ENCODE measurements at places on chromosomes 5 and 9. TPM values are rescaled to one million over a fixed set of nuclear protein-coding genes. Genes with fewer than 3 reads are reported as not detected.

- no peaks in the 10 kb centered on the region for H3K27me3 ChIP-seq
- H3K4me3 ChIP-seq = no peak overlapping the region
- DNase-seq = no peak
- H3K4me1 ChIP-seq = peaks cover 9% of the 10 kb centered on the region
Measured at GRCh38 chr5:124725040-124725434, 21.4 kb downstream of the ZNF608 start.

DNA sequence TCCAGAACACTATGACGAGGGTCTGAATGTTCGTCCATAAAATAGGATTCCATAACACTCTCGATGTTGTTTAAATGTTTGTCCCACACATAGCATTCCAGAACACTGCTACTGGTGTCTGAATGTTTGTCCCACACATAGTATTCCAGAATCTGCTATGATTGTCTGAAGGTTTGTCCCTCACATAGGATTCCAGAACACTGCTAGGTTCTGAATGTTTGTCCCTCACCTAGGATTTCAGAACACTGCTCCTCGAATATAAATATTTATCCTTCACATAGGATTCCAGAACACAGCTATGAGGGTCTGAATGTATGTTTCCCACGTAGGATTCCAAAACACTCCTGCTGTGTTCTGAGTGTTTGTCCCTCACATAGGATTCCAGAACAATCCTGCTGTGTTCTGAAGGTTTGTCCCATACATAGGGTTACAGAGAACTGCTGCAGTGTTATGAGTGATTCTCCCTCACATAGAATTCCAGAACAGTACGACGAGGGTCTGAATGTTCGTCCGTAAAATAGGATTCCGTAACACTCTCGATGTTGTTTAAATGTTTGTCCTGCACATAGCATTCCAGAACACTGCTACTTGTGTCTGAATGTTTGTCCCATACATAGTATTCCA lies 215.3 kb downstream of the FOXD4L6 start:
- no peaks in the 10 kb centered on the region for H3K36me3 ChIP-seq
- H3K27me3 ChIP-seq = no peaks in the 10 kb centered on the region
- H3K4me1 ChIP-seq = no peaks in the 10 kb centered on the region
- no peak overlapping the region for H3K4me3 ChIP-seq
- DNase-seq = no peak
- no peak overlapping the region for H3K27ac ChIP-seq

DNA sequence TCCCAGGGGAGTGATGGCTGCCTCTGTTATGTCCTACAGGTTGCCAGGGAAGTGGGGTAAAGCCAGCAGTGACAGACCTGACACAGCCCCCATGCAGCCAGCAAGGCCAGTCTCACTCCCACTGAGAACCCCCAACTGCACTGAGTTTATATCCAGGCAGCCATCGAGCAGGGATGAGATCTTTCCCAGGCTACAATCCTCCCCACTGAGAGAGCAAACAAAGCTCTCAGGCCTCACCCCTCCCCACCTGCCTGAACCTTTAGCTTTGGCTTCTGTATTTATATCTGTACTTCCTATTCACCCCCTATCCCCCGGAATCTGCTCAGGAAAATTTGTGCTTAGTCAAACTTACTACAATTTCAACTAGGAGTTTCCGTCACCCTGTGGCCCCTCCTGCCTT lies 284.1 kb downstream of the FAM170A start:
- no peaks in the 10 kb centered on the region for H3K4me1 ChIP-seq
- no peaks in the 10 kb centered on the region for H3K27me3 ChIP-seq
- no peak overlapping the region for H3K4me3 ChIP-seq
- DNase-seq = no peak

- no peak for DNase-seq
- no peak overlapping the region for H3K27ac ChIP-seq
- no peaks in the 10 kb centered on the region for H3K36me3 ChIP-seq
- no peaks in the 10 kb centered on the region for H3K27me3 ChIP-seq
Measured at GRCh38 chr5:139636207-139636792, 11.8 kb upstream of the CXXC5 start.

GRCh38 chr9:121340676-121341392 lies 29.2 kb downstream of the STOM start:
- H3K27ac ChIP-seq = no peak overlapping the region
- no peak overlapping the region for H3K4me3 ChIP-seq
- H3K27me3 ChIP-seq = no peaks in the 10 kb centered on the region
- peaks cover 6% of the 10 kb centered on the region for H3K36me3 ChIP-seq
- no peaks in the 10 kb centered on the region for H3K4me1 ChIP-seq

GRCh38 chr9:134723037-134723436 lies 81.4 kb downstream of the COL5A1 start:
- no peaks in the 10 kb centered on the region for H3K27me3 ChIP-seq
- H3K36me3 ChIP-seq = peaks cover 29% of the 10 kb centered on the region
- peaks cover 17% of the 10 kb centered on the region for H3K4me1 ChIP-seq
- no peak for DNase-seq

DNA sequence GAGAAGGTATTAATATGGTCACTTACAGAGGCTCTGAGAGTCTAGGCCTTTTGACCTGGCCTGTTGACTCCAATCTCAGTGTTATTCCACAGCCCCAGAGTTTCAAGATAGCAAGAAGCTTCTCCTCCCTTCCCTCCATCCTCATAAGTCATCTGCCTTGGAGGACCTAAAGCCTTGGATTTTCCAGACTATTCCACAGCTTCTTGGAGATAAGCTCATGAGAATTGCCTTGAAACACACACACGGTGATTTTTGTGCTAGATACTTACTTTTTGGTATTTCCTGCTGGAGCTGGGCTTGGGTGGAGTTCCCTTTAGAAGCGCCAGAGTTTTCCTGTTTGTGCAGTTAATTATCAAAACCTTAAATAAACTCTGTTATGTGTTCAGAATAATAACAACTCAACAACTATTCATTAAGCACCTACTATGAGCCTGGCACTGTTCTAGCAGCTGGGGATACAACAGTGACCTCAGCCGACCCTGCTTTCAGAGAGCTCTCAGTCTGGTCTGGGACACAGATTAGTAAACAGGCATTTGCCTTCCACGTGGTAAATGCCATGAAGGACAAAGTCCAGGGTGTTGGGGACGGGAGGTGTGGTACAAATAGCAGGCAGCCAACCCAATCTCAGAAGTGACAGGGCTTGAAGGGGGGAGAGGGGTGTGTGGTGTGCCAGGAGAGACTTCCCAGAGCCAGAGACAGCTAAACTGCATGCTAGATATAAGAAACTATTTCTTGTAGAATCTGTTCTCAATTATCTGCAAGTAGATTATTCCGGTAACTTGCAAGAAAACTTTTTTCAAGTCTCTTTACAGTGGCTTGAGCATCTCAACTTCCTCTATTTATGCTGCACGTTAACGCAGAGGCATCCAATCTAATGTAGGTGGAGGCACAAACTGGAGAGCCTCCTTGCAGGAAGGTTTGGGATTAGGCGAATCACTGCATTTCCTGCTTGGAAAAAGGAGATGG lies 55.9 kb upstream of the KLF9 start:
- no peaks in the 10 kb centered on the region for H3K4me1 ChIP-seq
- H3K27ac ChIP-seq = no peak overlapping the region
- no peaks in the 10 kb centered on the region for H3K36me3 ChIP-seq
- DNase-seq = no peak

GRCh38 chr5:134825212-134825611 lies 20.6 kb upstream of the C5orf24 start:
- H3K36me3 ChIP-seq = peaks cover 26% of the 10 kb centered on the region
- H3K4me3 ChIP-seq = no peak overlapping the region
- H3K27ac ChIP-seq = no peak overlapping the region
- no peaks in the 10 kb centered on the region for H3K4me1 ChIP-seq
- H3K27me3 ChIP-seq = no peaks in the 10 kb centered on the region

GRCh38 chr5:14441641-14442040 lies 140.0 kb upstream of the OTULINL start:
- peaks cover 17% of the 10 kb centered on the region for H3K36me3 ChIP-seq
- peak overlapping the region; percentile 97 for H3K27ac ChIP-seq
- peaks cover 66% of the 10 kb centered on the region for H3K4me1 ChIP-seq

DNA sequence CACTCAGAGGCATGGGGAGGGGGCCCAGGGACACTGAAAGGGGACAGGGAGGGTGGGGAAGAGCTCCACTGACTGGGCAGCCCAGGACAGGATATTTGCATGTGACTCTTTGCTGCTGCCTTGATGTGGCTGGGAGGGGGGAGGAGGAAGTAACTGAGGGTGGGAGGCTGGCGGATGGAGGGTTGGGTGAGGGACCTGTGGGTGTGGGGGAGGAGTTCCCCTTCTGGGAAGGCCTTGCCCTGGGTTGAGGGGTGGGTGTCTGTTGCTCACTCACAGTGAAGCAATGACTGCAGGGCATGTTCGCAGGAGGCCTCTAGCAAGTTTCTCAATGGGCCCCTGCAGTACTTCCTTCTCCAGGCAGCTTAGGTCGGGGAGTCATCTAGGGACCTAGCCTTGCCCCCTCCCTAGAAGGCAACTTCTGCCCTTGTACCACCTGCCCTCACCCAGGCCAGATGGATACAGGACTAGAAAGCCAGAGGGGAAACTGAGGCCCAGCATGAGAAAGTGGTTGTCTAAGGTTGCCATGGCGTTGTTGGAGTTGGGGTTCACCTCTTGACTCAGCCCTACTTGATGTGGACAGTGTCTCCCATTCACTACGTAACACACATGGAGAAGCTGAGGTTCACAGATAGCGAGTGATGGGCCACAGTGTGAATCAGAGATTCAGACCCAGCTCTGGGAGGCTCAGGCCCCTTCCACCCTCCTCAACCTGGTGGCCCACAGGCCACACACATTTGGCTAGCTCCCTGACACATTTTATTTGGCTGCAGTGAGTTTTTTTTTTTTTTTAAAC lies 3.0 kb downstream of the GRK6 start:
- H3K4me3 ChIP-seq = no peak overlapping the region
- H3K27ac ChIP-seq = no peak overlapping the region
- DNase-seq = no peak
- peaks cover 13% of the 10 kb centered on the region for H3K4me1 ChIP-seq
- H3K27me3 ChIP-seq = no peaks in the 10 kb centered on the region

PALM2AKAP2 gene
- total RNA-seq = 61.3 TPM

PPIP5K2 gene
- 59.7 TPM for total RNA-seq

SHC3 gene
- total RNA-seq = 4.6 TPM

COL23A1 gene
- total RNA-seq = 0.16 TPM

CTXN3 gene
- total RNA-seq = not detected

CFAP90 gene
- 0.84 TPM for total RNA-seq
